ENCODE measurements at places on chromosomes 4 and X.
A peak's percentile ranks its signal among the peaks of the same experiment; 100 is the strongest.

GRCh38 chr4:67691328-67691727, 9.6 kb downstream of the UBA6 start:
- DNase-seq: no peak

- DNase-seq: peak; percentile 15
Observed at GRCh38 chr4:107153228-107153627, 117.1 kb upstream of the DKK2 start.

GRCh38 chrX:78105944-78106650, 2.0 kb downstream of the PGK1 start:
- DNase-seq: no peak

- DNase-seq: no peak
Observed at GRCh38 chr4:184419976-184420375, 54.4 kb downstream of the IRF2 start.

GRCh38 chr4:12712648-12713339, 771.3 kb downstream of the RAB28 start:
- DNase-seq: no peak

DNA sequence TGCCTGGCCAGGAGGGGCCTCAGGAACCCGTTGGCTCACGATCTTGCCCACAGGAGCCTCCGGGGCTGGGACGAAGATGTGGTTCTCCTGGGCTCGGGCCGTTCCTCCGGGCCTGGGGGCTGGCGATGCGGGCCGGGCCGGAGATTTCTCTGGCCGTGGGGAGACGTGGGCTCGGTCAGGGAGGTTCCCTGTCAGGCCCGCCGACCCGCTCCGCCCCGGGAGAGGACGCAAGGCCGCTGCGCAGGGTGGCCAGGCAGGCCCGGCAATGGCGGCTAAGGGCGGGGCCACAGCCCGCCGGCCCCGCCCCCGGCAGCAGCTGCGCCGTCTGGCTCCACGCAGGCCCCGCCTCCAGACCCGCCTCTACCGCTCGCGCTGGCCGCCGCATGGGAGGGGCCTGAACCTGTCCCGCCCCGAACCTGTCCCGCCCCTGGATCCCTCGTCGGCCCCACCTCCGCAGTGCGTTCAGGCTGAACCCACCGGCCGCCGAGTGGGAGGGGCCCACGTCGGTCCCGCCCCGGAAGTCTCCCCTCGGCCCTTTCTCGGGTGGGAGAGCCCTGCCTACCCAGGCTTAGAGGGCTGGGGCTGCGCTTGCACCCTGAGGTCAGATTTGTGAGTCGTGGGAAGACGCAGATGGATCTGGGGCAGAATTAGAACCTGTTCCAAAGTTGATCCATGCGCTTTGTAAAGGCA, at the start of gene FAM3A:
Gene FAM3A, minus strand, starts transcription at position 267 of the 690 bp plus-strand sequence. CDS start 460 bp downstream, outside the sequence.
- peak; percentile 86 for DNase-seq

GRCh38 chr4:87560802-87561201, 31.6 kb upstream of the SPARCL1 start:
- DNase-seq: no peak

DNA sequence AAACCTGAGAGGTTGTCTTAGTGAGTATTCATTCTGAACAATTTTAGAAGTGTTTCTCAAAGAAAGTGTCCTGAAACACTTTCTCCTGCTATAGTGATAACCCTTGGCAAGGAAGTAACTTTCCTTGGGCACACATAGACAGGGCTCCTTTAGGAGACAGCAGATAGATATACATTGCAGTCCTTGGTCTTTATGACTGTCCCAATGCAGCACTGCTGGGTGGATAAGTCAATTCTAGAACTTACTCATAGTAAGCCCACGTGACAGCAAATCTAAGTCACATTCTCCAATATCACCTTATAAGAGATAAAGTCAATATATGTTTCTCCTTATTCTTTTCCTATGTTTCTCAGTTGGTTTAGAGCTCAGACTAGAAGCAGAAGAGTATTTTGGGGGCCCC, 46.7 kb downstream of the GPRASP3 start:
- DNase-seq: no peak

- DNase-seq: peak; percentile 83
Observed at GRCh38 chrX:46770817-46771163, 11.9 kb upstream of the SLC9A7 start.

GRCh38 chr4:55079451-55080173, 45.8 kb downstream of the KDR start:
- no peak for DNase-seq

- DNase-seq: no peak
Observed at GRCh38 chr4:102560571-102561341, 59.6 kb downstream of the NFKB1 start.

- DNase-seq: no peak
Observed at GRCh38 chr4:183798301-183799253, 106.5 kb upstream of the STOX2 start.

- DNase-seq: no peak
Observed at GRCh38 chr4:11428231-11428898, at the start of gene HS3ST1. HS3ST1 (minus strand) TSS chr4:11428894; CDS start chr4:11400005, 28,889 bp downstream.

GRCh38 chr4:37389967-37390580, 145.5 kb downstream of the NWD2 start:
- DNase-seq: peak; percentile 45

DNA sequence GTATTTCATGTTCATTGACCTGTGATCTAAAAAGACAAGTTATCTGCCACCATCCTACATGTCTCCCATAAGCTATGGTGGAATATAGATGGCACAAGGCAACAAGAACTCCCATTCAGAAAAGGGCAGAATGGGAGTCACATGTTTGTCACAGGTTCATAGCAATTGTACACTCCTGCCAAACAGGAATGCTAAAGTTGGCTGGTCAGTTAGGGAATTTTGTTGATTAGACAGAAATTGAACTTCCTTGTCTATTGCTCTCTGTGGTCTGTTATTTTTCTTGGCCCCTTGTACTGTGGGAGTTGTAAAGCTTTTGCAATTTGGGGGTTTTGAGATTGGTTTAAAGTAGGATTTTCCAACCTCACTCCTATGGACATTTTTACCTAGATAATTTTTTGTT, 101.7 kb upstream of the SOD3 start:
- DNase-seq: no peak

GRCh38 chr4:151690876-151691275, 69.9 kb downstream of the GATB start:
- DNase-seq: no peak

DNA sequence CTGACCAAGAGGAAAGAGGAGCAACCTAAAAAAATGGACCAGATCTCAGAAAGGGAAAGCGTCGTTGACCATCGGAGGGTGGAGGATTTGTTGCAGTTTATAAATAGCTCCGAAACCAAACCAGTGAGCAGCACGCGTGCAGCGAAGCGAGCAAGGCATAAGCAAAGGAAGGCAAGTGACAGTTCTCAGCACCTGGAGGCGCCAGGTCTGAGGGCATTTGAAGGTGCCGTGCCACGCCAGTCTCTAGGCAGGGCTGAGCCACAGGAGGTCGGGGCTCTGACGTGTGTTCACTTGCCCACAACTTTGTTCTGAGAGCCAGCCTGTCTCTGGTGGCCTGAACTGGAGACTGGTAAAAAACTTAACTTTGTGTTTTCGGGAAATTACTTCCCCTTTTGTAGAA, 59.7 kb downstream of the TNIP2 start:
- DNase-seq: no peak

All from EL (cell line).